ENCODE measurements at places on chromosomes 6 and 20.

DNA sequence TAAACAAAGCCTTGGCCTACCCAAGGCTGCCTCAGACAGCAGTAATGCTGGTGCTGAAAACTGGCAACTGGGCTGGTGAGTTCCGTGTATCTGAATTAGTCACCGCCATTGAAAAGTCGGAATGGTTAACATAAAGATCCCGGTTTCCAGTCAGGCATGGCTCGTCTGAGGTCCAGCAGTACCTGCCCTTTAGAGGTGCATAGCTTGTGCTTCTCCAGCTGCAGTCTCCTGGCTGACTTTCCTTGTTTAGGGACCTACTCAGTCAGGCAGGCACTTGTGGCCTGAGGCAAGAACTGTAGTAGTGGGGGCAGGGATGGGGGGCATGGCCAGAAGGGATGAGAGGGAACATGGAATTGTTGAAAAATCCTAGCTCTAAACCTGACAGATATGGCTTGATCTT lies 101.6 kb downstream of the FYN start:
- no peak for DNase-seq

GRCh38 chr6:168901076-168901475 lies 352.6 kb downstream of the THBS2 start:
- DNase-seq, result no peak

- DNase-seq, result no peak
Observed at GRCh38 chr6:47292944-47293343, 16.8 kb downstream of the TNFRSF21 start.

- no peak for DNase-seq
Observed at GRCh38 chr6:147653631-147654030, 145.1 kb downstream of the SAMD5 start.

DNA sequence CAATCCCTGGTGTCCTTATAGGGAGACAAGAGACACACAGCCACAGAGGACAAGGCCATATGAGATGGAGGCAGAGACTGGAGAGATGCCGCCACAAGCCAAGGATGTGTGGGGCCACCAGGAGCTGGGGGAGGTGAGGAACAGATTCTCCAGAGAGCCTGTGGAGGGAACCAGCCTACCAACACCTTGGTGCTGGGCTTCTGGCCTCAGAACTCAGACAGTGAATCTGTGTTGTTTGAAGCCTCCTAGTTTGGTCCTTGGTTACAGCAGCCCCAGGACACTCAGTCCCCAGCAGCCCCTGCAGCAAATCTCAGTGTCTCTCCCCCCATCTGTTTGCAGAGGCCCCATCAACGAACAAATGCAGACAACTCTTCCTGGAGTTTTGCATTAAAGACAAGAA lies 73.2 kb upstream of the BHLHE23 start:
- no peak for DNase-seq

Data from bone marrow (tissue), 2 donors.